Activated naive CD4-positive, alpha-beta T cell (primary cell): ENCODE measurements at places on chromosomes 5 and 9.

GRCh38 chr5:62938927-62939326 is 360.3 kb downstream of the LRRC70 start:
- DNase-seq = no peak

- DNase-seq = no peak
These were observed 174.9 kb upstream of the DMAC1 start for GRCh38 chr9:7974335-7974960.

GRCh38 chr9:119961774-119962424 is 592.7 kb upstream of the BRINP1 start:
- DNase-seq = no peak

DNA sequence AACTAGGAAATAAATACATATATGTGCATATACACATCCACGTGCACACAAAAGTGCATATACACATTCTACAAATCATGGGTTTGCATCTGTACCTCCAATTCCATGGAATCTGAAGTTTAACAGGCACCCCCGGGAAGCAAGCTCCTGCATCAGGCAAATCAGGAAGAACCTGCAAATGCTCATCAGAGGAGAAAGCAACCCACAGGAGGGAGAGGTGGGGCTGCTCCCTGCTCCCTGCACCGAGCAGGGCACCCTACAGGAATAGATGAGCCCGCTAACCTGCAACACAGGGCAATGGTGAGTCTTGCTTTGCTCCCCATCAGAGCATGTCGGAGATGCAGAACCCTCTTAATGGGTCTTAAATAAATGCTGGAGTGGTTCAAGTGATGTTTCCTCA is 151.3 kb downstream of the DAB2IP start:
- DNase-seq = no peak

GRCh38 chr9:132630811-132631210 is 39.0 kb downstream of the DDX31 start:
- DNase-seq = no peak

- DNase-seq = no peak
These were observed 18.0 kb upstream of the CDC23 start for GRCh38 chr5:138230981-138231589.

DNA sequence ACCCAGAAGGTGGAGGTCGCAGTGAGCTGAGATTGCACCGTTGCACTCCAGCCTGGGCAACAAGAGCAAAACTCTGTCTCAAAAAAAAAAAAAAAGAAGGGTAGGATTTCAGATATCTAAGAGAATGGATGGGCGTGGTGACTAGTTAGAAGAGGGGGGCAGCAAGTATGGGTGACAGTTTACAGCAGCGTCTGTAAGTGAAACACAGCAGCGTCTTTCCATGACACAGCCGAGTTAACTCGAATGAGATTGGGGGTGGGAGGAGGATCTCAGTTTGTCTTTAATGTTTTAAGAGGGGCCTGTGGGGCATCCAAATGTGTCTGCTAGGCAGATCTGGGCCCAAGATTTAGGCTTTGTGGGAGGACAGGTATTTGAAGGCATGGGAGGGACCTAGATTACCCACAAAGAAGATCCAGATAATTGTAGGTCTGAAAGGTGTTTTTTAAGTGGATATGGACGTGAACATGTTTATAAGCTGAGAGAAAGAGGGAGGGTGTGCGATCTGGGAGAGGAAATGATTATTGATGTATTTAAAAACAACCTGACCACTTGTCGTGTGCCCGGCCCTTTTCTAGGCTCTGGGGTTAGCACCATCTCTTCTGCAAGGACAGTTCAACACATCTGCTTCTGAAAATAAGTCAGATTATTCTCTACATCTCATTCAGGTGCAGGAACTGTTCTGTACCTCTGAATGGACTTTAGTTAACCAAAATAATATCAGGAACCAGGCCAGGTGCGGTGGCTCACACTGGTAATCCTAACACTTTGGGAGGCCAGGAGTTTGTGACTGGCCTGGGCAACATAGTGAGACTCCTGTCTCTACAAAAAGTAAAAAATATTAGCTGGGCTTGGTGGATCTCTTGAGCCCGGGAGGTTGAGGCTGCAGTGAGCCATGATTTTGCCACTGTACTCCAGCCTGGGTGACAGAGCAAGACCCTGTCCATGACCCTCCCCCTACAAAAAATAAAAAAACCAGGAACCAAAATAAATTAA is 2.5 kb downstream of the CEP78 start:
- DNase-seq = no peak

DNA sequence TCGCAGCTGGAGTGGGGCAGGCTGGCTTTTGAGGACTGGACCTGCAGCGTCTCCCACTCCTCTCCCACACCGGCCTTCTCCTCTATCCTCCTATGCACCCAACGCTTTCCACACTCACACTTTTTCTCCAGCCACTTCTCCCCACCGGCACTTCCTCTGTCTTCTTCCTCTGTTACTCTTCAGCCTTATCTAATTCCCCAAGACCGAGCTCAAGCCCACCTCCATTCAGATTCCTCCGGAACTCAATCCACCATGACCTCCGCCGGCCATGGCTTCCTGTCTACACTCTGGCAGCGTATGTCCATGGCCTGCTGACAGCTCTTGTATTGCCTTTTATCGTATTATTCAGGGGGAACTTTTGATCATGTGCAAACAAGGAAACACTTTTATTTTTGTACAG is 545 bp upstream of the OR2V1 start:
- DNase-seq = no peak

DNA sequence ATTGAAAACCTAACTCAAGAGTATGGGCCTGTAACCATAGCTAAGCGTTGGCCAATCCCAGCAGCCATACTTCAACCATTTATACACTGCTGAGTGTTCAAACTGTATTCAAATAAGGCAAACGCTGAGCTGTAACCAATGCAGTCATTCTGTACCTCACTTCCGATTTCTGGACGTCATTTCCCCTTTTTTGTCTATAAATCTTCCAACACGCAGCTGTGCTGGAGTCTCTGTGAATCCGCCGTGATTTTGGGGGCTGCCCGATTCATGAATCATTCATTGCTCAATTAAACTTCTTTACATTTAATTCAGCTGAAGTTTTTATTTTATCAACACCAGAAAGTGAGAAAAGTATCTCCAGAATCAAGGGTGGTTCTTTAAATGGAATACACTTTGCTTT is 31.7 kb downstream of the MTX3 start:
- no peak for DNase-seq

- DNase-seq = no peak
These were observed 12.0 kb downstream of the TNC start for GRCh38 chr9:115106001-115106400.

DNA sequence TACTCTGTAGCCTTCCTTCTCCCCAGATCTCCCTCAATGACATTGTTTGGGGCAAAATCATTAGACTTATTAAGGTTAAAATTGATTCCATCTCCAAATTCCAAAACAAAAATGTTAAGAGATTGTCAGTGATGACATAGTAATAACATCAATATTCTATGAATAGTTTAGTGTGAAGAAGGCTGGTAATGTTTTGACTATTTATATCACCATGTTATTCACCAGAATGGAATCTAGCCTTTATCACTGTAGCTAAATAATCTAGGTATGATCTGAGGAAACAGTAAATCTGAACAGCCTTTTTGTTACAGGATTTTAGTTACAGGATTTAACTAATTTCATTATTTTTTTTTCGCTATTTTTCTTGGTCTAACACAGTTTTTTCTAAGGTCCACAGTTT is 929 bp upstream of the PLPP6 start:
- no peak for DNase-seq

- DNase-seq = no peak
These were observed 12.0 kb upstream of the AOPEP start for GRCh38 chr9:94714494-94714893.

DNA sequence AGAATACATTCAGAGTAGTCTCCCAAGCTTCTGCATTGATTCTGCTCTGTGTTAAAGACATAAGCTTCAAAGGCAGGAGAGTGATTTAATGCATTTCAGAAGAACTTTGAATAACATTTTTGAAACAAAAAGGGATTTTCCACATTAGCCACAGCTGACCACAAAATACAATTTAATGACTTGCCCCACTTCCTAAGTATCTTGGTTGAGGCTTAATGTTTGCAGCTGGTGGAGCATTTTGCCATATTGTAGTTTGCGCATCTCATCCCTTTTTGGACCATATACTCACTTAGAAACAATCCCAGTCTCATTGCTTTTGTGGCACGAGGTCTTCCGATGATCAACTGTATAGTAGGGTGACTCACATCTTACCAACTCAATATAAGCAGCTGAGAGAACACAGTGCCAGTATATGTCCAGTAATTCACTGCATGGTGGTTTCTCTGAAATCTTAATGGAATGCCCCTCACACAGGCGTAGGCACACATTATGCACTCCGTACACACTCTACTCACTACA is 455.8 kb upstream of the PTGER4 start:
- DNase-seq = no peak

DNA sequence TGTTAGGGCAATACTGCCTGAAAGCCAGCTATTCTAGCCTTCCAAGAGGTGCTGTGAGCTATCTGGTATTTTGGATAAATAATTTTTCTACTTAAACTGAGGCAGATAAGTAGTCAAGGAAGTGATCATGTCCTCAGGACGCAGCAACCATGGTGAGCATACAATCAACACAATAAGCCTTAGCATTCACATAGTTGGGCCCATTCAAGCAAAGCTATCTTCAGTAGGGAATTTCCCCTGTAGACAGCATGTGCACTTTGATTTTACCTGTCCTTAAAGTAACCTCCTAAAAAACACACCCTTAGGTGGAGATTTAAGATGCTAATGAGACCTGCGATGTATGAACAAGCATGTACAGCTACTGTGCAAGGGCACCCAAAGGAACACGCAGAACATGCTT is 76.2 kb upstream of the HCN1 start:
- DNase-seq = no peak

DNA sequence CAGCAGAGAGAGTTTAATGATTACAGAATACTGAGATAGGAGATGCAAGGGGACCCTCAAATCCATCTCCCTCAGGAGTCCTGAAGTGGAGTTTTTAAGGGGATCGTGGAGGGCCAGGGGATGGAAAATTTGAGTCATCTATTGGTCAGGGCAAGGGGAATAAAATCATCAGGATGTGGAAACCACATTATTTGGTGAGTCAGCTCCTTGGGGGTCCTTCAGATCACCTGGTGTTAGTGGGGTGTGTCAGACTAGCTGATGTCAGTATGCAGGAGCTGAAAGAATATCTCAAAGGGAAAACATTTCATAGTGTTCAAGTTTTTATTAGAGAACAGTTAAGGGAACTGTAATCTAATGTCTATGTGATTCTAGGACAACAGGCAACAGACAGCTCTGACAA is 183.0 kb upstream of the FTMT start:
- no peak for DNase-seq

- no peak for DNase-seq
These were observed 190.6 kb downstream of the MPDZ start for GRCh38 chr9:13088720-13089427.

GRCh38 chr5:21774801-21775200 is 1078.3 kb downstream of the CDH12 start:
- no peak for DNase-seq

GRCh38 chr5:122321921-122322320 is 9.9 kb downstream of the SNCAIP start:
- DNase-seq = no peak

DNA sequence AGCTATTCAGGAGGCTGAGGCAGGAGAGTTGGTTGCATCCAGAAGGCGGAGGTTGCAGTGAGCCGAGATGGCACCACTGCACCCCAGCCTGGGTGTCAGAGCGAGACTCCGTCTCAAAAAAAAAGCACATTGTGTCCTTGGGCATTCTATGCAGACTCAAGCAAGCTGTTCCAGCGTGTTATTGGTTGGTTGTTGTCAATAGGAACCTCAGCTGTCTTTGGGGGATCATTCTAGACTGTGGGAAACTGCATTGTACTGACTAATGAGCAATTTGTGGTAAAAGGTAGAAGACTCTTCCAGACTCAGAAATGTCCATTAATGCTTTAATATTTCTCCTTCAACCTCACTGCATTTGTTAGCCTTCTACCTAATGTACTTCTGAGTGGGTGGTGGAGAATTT is 379.5 kb upstream of the GRAMD2B start:
- no peak for DNase-seq

GRCh38 chr5:174045470-174046025 is at the start of gene NSG2:
TSS of gene NSG2 (plus strand) at chr5:174045706. CDS start at chr5:174046756, 1,050 bp downstream.
- DNase-seq = no peak

DNA sequence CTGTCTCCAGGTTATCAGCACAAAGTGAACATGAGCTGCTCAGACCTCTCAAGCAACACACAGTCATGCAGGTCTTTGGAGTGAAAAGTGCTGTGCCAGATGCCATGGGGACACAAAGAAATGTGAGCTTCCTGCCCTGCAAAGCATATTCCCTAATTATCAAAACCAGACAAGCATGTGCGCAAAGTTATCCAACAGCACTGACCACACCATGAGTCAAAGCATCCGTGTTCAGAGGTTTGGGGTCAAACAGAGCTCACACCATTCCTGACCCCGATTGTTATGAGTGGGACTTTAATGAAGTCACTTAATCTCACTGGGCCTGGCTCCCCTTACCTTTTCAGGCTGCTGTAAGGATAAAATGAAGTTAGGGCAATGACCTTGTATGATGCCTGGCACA is 138.5 kb downstream of the SLIT3 start:
- DNase-seq = no peak

DNA sequence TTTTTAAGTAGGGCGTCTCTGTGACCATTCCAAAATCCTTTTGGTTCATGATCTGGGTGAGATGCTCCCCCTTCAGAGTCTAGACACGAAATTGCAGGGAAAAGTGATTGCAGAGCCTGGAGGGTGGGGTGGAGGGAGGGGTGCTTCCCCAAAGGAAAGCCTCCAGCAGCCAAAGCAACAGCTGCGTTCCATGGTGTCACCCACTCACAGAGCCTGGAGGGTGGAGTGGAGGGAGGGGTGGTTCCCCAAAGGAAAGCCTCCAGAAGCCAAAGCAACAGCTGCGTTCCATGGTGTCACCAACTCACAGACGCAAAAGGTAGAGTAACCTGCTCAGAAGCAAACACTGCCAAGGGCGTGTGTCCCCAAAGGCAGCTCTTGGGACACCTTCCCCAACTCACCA is 22.6 kb downstream of the SLC6A18 start:
- no peak for DNase-seq

DNA sequence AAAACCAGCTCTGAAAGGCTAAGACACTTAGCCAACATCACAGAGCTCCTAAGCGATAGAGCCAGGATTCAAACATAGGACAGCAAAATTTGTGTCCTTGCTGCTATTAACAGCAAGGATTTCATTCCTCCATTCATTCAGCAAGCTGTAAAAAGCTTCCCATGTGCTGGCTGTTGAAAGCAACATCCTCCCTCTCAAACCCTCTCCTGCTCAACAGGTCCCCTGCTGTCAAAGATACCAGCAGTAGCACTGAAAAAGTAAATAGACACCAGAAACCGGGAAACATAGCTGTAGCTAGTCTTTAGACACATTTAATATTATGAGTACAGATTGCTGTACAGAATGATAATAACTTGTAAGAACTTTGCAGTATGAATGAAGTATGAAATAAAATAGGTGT is 52.6 kb upstream of the ADAMTSL1 start:
- no peak for DNase-seq

GRCh38 chr5:137315534-137316345 is 183.4 kb downstream of the SPOCK1 start:
- no peak for DNase-seq
